ENCODE measurements at places on chromosomes 11 and 22.
A peak's percentile ranks its signal among the peaks of the same experiment; 100 is the strongest.

GRCh38 chr11:3160252-3161031 is 4.7 kb downstream of the OSBPL5 start:
- DNase-seq = peak; percentile 75

DNA sequence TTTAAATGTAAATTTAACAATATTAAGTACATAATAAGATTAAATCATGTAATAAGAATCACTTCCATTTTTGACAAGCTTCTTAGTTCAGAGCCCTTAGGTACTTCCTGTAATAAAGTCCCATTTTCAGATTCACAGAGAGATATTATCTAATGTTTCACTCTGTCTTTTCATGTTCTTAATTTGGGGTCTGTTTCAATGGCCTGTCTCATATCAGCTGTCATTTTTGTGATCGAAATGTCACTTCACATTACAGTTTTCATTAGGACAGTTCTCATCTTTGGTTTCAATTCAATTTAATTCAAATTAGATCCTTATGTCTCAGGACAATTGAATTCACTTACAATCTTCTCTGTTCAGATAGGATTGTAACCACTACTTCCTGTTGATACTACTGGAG is 22.6 kb upstream of the OLFML1 start:
- no peak for DNase-seq

DNA sequence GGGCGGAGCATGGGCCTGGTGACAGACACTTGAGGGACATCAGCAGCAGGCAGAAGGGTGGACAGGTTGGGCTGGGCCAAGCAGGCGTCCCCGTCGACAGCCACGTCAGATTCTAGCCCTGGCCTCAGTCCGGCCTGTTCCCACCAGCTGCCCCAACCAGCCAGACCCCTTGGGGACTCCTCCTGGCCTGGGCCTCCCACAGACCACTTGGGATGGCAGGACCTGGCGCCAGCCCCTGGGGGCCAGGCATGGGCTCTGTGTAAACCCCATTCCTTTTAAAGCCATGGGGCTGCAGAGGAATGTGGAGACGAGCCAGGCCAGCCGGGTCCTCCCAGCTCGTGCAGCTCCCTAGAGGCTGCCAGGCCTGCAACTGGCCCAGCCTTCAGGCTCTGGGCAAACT is 4.7 kb upstream of the SUSD2 start:
- no peak for DNase-seq

- DNase-seq = no peak
Observed at GRCh38 chr11:96013461-96014213, 89.7 kb upstream of the MTMR2 start.

GRCh38 chr11:43649501-43649900 is 31.0 kb upstream of the HSD17B12 start:
- DNase-seq = no peak

DNA sequence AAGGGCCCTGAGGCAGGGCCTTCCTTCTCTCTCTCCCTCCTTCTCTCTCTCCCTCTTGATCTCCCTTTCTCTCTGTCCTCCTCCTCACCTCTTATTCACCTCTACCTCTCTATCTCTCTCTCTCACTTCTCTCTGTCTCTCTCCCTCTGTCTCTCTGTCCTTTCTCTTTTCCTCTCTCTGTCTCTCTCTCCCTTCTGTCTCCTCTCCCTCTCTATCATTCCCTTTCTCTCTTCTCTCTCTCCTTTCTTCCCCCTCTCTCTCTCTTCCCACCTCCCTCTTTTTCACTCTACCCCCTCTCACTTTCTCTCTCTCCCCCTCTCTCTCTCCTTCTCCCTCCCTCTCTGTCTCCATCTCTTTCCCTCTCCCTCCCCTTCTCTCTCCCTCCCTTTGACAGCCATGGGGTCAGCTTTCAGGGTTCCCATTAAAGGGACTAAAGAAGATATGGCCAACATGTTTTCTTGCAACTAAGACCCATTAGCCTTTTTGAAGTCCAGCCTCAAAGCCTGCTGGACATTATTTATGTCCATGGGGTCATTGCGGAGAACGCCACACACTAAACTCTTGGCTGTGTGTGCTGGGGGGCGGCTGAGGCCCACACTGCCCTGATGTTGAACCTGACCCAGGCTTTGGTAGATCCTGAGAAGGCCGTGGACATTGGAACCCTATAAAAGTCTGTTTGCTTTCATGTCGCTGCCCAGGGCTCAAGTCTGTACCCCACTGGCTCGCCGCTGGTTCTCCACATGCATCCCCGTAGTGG is 15.0 kb downstream of the ANO1 start:
- no peak for DNase-seq

DNA sequence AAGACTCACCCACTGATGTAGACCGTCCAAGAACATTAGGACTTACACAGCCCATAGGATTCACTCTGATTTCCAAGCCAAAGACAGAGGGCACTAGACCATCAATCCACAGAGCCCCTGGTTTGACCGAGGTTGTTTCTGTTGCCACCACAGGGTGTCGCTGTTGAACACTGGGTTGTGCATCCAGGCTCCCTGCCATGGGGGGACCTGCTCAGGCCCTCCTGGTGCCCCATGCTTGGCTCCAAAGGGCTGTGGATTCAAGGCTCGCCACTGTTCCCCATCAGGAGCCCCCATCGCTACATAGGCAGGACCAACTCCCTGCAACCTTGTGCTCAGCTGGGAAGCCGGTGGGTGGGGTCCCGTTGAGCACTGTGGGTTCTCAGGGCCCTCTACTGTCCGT is 128.0 kb upstream of the ANO1 start:
- no peak for DNase-seq

DNA sequence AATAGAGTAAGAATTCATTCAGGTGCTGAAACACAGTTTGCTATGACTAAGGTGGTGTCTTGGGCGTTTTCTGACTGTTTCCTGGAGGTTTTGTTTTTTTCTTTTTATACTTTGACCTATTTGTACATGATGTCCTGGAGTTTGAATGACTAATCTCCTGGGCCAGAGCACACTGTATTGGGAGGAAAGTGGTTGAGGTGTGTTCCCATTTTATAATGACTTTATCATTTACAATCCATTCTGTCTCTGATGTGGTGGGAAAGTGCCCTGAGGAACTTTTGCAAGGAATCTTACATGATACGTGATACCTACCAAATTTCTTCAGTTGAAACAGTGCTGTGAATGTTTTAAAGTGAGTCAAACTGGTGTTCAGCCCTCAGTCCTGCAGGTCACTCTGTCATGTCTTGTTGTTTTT is 80.8 kb downstream of the TNRC6B start:
- DNase-seq = no peak

DNA sequence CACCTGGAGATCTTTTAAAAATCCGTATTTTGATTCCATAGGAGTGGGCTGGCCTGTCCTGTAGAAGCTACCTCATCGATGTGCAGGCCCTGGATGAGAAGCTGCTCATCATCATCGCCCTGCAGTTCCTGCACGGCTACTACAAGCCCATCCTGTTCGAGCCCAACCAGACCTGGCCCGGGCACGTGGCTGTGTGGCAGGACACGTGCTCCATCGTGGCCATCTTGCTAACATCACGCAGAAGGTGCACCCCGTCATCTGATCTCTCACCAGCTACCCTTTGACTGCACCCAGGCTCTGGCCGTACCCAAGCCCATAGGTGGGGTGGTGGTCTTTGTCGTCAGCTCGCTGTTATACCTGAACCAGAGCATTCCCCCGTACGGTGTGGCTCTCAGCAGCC is 14.2 kb upstream of the SLC5A4 start:
- DNase-seq = no peak

GRCh38 chr11:70433966-70434812 is 35.9 kb downstream of the CTTN start:
- no peak for DNase-seq

GRCh38 chr11:68128682-68129327 is 7.6 kb upstream of the CHKA start:
- no peak for DNase-seq

- no peak for DNase-seq
Observed at GRCh38 chr22:36948273-36949225, 35.1 kb downstream of the CSF2RB start.

GRCh38 chr11:72238492-72239312 is 5.3 kb downstream of the PHOX2A start:
- no peak for DNase-seq

Measured in HFF-Myc (cell line).